ENCODE measurements at places on chromosomes 16 and 17. TPM values are rescaled to one million over a fixed set of nuclear protein-coding genes. Genes with fewer than 3 reads are reported as not detected.

- no peak for DNase-seq
These were observed 41.1 kb downstream of the VMP1 start for GRCh38 chr17:59748591-59748990.

Gene UMOD
- not detected for polyA plus RNA-seq

Gene CCL3
- polyA plus RNA-seq, result 9.6 TPM

DNA sequence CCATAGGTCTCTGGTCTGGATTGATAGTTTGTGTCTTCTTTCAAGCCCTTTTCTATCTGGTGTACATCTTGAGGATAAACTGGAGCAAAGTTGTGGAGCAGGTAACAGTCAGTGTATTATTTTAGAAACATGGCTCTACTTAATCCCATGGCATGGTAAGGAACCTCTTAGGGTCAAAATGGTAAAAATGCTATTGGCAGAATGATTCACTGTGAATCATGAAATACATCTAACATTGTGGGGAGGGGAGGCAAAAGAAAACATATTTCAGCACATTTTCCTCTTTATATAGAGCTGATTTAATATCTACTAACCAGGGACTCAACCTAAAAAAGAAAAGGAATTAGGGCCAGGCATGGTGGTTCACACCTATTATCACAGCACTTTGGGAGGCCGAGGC, 17.9 kb upstream of the ALDH3A2 start:
- DNase-seq, result no peak

Gene GGA3
- polyA plus RNA-seq, result 12.0 TPM

Gene TK1
- 74.6 TPM for polyA plus RNA-seq

GRCh38 chr17:42275527-42276358, 448 bp downstream of the STAT5B start:
- DNase-seq, result peak; percentile 68

Gene MT4
- polyA plus RNA-seq, result not detected

Gene ARHGAP27
- 144 TPM for polyA plus RNA-seq

DNA sequence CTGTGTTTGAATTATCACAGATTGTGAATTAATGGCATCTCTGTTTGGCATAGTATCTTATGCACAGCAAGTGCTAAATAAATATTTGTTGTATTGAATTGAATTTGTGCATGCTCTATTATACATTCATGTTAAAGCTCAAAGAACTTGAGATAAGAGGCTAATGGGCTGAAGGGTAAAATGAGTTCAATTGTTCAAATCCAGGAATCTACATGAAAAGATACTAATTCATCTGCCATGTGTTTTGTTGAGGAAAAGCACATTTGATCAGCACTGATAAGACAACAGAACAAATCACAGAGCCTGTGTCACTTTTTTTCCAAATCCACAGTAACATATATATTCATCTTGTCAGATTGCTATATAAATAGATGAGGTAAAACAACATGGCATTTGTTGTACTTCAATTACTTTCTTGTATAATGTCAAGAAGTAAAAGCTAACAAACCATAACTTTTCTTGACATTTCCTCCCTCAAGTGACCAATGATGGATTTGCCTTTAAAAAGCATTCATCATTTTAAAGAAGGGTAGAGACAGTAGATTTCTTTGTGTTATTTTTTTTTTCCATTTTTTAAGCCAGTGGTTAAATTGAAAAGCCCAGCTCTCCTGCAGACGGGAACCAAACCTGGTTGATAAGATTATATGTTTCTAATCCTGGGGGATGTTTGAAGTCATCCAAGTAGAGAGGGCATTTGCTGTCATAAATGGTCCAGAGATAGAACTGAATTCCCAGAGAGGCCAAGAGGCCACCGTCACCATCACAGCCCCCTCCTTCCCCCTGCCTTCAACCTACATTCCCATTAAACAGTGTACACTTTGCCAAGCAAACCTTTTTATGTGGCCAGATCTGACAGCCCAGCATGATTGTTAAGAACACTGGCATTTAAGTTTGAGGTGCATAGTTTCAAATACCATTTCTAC, 123.0 kb downstream of the CHD9NB start:
- DNase-seq, result no peak

DNA sequence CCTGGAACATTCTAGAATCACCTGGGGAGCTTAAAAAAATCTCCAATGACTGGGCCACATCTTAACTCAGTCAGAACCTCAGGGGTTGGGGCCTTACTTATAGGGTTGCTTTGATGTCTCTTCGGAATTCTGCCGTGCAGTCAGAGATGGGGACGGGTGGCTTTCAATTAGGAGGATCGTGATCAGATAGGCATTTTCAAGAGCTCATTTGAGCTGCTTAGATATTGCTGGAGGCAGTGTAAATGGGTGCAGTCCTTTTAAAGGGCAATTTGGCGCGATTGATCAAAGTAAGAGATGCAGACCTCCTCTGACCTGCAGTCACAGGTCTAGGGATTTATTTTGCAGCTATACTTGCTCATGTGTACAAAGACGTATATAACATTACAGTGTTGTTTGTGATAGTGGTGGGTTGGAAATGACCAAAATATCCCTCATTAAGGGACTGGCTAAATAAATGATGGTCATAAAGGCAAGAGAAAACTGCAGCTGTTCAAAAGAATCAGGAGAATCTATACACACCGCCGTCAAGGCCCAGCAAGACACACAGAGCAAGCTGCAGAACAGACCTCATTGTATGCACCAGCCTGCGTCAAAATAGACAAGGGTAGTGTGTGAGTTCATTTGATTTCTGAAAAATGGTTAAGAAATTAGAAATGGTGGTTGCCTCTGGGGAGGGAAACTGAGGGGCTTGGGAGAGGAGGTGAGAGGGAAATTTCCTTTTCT, 6.3 kb upstream of the KCNG4 start:
- no peak for DNase-seq

DNA sequence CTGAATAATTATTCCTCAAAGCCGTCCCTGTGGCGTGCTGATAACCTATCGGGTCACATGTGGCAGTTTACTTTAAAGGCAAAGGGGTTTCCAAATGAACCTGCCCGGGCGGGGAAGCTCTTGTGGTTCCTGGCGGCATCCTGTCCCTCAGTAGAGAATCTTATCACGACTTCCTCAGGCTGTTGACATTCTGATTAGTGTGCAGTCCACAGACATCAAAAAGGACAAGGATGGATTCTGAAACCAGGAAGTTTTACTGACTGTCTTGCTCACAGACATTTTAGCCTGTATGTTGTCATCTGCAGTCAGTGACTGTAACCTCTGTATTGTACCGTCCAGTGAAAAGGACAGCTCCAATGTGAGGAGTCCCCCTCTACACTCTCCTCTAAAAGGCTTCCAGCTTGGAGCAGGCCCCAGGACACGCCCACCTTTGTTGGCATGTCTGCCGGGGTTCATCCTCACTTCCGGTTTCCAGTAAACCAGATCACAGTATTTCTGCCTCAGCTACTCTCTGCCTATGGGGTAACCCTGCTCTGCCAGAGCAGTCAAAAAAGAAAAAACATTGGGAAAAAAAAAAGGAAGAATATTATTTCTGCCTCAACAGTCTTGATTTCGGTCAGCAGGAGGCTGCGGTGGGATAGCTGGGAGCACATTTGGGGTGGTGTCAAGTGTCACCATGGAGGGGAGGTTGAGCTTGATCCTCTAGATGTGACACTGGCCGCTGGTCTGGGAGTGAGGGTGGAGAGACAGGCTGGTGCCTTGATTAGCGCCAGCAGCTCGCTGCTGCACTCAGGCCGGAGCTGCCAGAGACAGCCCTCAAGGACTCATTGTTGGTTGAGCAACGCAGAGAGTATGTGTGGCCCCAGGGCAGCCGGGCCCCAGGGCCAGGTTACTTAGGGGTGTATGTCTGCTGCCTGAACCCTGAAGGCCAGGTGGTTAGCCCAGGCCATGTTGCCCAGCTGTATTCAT, 89.0 kb upstream of the DNAH17 start:
- DNase-seq, result no peak

DNA sequence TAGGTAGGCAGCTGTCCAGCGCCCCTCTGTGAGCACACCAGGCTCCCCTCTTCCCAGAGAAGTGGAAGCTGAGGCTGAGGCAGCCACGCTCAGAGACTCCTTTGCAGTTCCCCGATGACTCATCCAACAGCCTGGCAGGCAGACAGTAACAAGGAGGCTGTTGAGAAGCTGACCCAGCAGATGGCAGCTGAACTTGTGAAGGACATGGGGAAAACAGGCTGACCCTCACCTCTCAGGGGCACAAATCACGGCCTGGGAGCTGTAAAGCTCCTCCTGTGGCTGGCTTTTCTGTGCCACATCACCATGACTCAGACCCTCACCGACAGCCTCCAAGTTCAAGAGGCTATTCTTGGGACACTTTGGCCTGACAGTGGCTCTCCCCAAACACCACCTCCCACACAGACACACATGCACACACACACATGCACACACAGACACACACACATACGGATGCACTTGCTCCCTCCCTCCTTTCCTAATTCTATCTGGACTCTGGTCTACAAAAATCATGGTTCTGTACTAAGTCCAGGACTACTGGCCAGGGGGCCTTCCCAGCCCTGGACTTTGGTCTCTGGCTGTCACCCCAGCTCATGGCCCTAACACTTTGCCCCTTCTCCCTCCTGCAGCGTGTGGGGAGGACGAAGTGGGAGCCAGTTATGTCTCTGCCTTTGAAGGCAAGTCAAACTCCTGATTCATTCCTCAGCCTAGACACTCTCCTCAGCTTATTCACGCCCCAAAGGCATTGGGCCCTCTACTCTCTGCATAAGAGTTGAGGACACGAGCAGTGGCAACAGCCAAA, 23.2 kb downstream of the MAP3K14 start:
- DNase-seq, result peak; percentile 95

DNA sequence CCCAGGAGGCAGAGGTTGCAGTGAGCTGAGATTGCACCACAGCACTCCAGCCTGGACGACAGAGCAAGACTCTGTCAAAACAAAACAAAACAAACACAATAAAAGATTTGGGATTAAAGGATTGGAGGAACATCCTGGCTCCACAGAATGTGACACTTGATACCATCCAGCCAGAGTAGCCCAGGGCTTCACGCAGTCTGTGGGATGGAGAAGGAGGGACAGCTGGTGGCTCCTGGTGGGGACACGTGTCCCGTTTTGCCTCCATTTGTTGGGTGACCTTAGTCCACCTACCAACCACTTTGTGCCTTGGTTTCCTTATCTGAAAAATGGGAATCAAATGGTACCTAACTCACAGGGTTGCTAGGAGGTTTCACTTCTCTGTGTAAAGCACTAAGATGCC, 12.4 kb upstream of the CYB561 start:
- DNase-seq, result no peak

DNA sequence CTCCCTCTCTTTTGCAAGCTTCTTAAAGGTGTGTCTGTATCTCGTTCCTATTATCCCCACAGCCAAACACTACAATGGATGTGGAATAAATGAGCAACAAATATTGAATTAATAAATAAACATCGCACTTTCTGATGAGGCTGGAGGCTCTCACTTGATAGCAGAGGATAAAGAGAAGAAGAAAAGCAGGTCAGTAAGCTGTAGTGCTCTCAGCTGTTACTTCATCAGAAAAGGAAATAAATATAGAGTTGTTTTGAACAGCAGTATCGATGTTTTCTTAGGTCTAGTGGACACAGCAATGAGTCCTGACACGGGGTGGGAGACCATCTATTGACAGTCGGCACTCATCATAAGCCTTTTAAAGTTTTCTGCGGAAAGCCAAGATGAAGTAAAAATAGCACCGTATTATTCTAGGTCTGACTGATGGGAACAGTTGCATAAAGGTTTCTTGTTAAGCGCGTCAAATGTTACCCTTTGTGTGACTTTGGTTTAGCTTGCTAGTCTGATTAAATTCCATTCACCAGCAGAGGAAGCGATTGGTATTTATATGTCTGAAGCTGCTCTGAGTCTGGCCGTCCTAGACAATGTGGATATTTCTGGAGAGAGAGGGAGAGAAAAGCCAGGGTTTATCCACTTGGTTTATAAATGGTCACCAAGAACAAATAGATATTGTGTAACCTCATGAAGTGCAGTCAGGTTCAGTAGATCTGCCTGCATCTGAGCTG, 646.1 kb downstream of the CDH11 start:
- DNase-seq, result no peak

DNA sequence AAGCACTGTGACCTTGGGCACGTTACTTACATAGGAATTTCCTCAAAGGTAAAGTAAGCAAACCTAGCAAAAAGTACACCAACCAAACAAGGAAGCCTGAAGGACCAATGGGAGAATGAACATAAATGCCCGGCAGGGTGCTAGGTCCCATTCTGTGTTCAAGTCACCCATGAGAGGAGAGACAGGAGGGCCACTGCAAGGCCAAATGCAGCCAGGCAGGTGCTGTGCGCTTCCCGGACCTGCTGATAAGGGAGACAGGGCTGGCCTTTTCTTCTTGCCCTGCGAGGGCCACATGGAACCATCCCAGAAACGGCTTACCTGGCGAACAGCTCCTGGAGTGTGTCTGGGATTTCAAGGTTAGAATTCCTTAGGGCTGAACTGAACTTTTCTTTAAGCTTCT, 69.0 kb downstream of the GTF3C1 start:
- no peak for DNase-seq

DNA sequence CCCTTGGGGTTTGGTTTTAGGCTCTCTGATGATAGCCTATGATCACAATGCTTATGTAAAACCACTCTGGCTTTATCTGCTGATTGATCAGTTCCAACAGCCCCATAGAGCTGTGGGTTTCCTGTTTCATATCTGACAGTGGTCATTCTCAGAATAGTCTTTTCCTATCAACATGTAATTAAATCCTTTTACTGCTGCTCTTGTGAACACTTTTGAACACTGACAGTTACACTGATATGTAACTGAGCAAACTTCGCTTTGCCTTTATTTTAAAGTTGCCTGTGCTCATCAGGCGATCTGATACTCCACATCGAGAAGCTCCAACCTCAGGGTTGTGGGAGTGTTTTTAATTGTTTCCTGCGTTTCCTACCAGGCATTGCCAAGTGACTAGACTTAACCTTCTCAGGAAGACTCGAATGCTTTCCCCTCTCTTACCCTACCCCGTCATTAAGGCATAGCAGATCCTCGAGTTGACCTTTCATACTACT, 17.3 kb upstream of the CLEC18B start:
- no peak for DNase-seq

Gene HOXB3
- polyA plus RNA-seq, result 10.2 TPM

- DNase-seq, result no peak
These were observed 1393.3 kb downstream of the CDH8 start for GRCh38 chr16:60642956-60643355.

DNA sequence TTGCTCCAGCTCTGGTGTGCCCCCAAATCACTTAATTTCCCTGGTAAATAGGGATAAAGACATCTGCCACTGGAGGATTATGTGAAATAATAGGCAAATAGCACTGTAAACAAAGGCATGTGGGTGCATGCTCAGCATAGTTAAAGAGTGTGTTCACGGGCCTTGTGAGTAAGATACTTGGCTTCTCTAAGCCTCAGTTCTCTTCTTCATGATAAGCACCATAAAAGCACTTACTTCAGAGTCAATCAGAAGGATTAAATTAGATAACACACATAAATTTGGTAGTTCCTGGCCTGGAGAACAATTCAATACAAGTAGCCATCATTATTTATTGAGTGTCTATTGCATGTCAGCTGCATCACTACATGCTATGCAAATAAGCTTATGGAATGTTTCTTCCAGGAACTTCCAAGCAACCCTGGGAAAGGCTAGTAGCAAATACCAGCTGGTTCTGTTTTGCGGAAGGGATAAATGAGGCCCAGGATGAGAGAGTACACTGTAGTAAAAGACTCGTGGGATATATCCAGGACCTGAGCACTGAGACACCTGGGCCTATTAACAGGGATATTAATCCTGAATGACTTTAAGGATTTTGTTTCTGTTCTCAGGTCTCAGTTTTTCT, 14.5 kb downstream of the CCL11 start:
- DNase-seq, result no peak

Gene ARMC5
- polyA plus RNA-seq, result 11.1 TPM

Gene C1QTNF8
- not detected for polyA plus RNA-seq

Data from sigmoid colon (tissue), 7 donors.